Gastroesophageal sphincter (tissue), 4 donors: ENCODE measurements at places on chromosomes 7 and 10. TPM values are rescaled to one million over a fixed set of nuclear protein-coding genes. Genes with fewer than 3 reads are reported as not detected.

GRCh38 chr10:67802767-67803538 is 35.0 kb downstream of the DNAJC12 start:
- no peaks in the 10 kb centered on the region for H3K36me3 ChIP-seq
- H3K4me3 ChIP-seq: no peak overlapping the region
- H3K27ac ChIP-seq: no peak overlapping the region
- ATAC-seq: no peak

The NCF1 gene
- total RNA-seq: 1.9 TPM

GRCh38 chr7:75905785-75906604 is 9.0 kb upstream of the POR start:
- no peak overlapping the region for H3K4me3 ChIP-seq
- H3K4me1 ChIP-seq: peaks cover 16% of the 10 kb centered on the region
- ATAC-seq: peak; percentile 96
- H3K27me3 ChIP-seq: no peaks in the 10 kb centered on the region
- H3K36me3 ChIP-seq: no peaks in the 10 kb centered on the region

DNA sequence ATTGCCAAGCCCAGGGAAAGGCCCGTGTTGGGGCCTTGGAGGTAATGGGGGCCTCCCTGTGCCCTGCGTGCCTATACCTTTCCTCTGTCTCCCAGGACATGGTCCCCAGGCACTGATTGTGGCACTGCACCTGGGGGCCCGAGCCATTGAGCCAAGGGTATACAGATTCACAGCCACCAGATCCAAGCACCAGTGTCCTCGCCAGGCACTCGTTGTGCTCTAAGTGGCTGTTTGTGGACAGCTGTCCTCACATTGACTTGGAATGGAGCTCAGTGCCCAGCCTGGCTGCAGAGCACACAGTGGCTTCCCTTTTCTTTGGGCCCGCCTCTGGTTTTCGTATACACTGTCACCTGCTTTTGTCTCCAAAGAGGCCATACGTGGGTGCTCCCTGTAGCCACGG is 72.0 kb upstream of the BTBD16 start:
- no peak overlapping the region for H3K4me3 ChIP-seq
- H3K36me3 ChIP-seq: peaks cover 68% of the 10 kb centered on the region
- H3K4me1 ChIP-seq: no peaks in the 10 kb centered on the region

The MCU gene
- 17.6 TPM for total RNA-seq

- H3K4me1 ChIP-seq: no peaks in the 10 kb centered on the region
- peak overlapping the region; percentile 41 for H3K27ac ChIP-seq
- ATAC-seq: peak; percentile 93
- no peak overlapping the region for H3K4me3 ChIP-seq
Measured at GRCh38 chr7:21617916-21618390, 75.1 kb downstream of the DNAH11 start.

The UBE2D4 gene
- 23.8 TPM for total RNA-seq

DNA sequence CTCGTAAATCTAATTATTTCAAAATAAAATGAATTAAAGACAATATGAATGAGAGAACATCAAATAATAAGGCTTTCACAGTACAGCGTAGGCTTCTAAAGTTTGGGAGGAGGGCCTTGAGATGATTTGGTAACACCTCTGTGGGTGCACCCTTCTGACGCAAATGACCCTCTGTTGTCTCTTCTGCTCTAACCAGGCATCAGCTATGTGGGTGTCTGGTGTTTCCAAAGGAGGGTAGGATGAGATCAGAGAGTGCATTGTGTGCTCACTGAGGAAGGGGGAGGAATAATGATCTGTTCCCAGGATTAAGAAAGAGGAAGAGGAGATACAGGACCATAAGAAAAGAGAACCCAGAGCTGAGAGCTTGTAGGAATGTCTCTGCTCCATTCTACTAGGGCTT is 420.4 kb downstream of the SDK1 start:
- ATAC-seq: no peak
- H3K27ac ChIP-seq: no peak overlapping the region
- H3K36me3 ChIP-seq: no peaks in the 10 kb centered on the region
- no peak overlapping the region for H3K4me3 ChIP-seq
- H3K27me3 ChIP-seq: no peaks in the 10 kb centered on the region

DNA sequence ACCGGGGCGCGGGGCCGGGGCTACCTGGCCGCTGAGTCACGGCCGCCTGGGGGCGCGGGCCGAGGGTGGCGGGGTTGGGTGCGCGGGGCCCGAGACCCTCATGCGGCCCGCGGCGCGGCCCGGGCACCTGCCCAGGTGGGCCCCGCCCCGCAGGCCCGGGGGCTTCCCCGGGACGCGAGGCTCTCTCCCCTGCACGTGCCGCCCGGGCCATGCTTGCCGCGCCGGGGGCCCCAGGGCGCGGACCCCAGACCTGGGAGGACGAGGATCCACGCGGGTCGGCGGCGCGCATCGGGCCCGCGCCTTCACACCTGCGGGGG is 402 bp downstream of the MAFK start:
- no peak for ATAC-seq
- H3K27me3 ChIP-seq: peaks cover 18% of the 10 kb centered on the region
- peaks cover 52% of the 10 kb centered on the region for H3K4me1 ChIP-seq

DNA sequence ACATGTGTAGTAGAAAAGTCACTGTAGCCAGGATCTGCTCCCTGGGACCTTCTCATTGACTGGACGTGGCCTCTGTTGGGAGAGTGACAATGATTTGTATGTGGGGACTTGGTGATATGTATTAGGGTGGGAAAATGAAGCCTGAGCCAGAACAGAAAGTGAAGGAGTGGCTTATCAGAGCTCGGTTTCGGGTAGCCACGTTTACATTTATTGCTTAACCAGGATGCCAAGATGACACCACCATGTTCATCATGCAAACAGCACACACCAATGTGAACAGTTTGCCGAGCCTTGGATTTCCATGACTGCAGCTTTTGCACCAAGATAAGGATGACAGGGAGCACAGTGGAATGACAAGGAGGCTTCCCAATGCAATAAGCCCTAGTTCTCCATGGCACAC is 112.8 kb upstream of the STK17A start:
- H3K27ac ChIP-seq: no peak overlapping the region
- H3K27me3 ChIP-seq: no peaks in the 10 kb centered on the region
- H3K4me3 ChIP-seq: no peak overlapping the region
- H3K4me1 ChIP-seq: no peaks in the 10 kb centered on the region
- ATAC-seq: no peak

DNA sequence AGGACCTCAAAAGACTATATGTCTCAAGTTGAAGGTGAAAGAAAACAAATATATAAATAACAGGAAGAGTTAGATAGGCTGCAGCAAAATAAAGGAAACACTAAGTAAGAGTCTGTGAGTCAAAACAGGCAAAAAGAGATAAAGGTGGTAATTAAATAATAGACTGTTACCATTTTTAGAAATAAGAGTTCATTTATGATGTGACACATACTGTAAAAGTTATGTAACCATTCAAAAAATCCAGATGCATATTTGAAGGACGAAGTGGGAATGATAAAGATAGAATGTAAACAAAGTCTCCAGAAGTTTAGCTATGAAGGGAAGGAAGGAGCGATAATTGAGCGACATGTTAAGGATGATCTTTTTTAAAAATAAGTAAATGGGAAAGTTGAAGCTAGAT is 50.5 kb downstream of the HECTD2 start:
- ATAC-seq: no peak
- peaks cover 57% of the 10 kb centered on the region for H3K36me3 ChIP-seq
- H3K4me3 ChIP-seq: no peak overlapping the region
- no peaks in the 10 kb centered on the region for H3K27me3 ChIP-seq
- no peak overlapping the region for H3K27ac ChIP-seq
- no peaks in the 10 kb centered on the region for H3K4me1 ChIP-seq

- H3K4me1 ChIP-seq: no peaks in the 10 kb centered on the region
- H3K27ac ChIP-seq: no peak overlapping the region
- H3K4me3 ChIP-seq: no peak overlapping the region
- H3K27me3 ChIP-seq: no peaks in the 10 kb centered on the region
- no peaks in the 10 kb centered on the region for H3K36me3 ChIP-seq
- ATAC-seq: no peak
Measured at GRCh38 chr10:84375011-84375410, 46.6 kb downstream of the CCSER2 start.

- peak overlapping the region; percentile 94 for H3K27ac ChIP-seq
- no peak for ATAC-seq
- H3K4me3 ChIP-seq: peak overlapping the region; percentile 93
- no peaks in the 10 kb centered on the region for H3K27me3 ChIP-seq
- H3K36me3 ChIP-seq: no peaks in the 10 kb centered on the region
Measured at GRCh38 chr10:114172216-114172615, 1.8 kb downstream of the CCDC186 start.

DNA sequence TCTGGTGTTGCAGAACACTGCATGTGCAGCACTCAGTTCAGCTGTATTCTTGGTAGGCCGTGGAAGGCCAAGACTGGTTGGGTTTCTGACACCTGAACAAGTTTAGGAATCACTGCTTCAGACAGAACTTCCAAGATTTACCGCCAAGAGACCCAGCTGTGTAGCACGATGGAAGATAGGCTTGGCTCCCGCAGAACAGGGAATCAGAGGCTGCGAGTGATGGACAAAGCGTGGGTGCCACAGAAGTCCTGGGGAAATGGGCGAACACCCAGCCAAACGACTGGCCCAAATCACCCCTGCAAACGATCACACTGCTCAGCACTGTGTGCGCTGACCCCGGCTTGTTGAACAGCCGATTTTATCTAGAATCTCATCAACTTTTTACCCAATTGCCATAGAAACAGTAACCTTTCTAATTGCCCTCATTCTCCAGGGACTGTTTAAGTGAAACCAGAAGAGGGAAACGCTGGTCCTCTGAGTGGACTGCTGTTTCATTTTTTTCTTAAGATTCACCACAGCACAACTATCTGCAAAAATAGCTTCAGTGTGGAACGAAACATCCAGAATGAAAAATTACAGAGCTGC is 17.9 kb downstream of the ZFAND2A start:
- H3K27me3 ChIP-seq: no peaks in the 10 kb centered on the region
- H3K36me3 ChIP-seq: no peaks in the 10 kb centered on the region
- no peak for ATAC-seq
- H3K4me1 ChIP-seq: peaks cover 21% of the 10 kb centered on the region

The IL15RA gene
- total RNA-seq: 21.9 TPM

The NOC3L gene
- total RNA-seq: 31.0 TPM

The TAS2R5 gene
- 0.27 TPM for total RNA-seq

- no peaks in the 10 kb centered on the region for H3K4me1 ChIP-seq
- no peak for ATAC-seq
- no peak overlapping the region for H3K27ac ChIP-seq
Measured at GRCh38 chr7:113456533-113456932, 338.2 kb upstream of the SMIM30 start.

GRCh38 chr7:115782696-115783490 is 247.7 kb downstream of the TFEC start:
- H3K4me3 ChIP-seq: no peak overlapping the region
- H3K4me1 ChIP-seq: peaks cover 14% of the 10 kb centered on the region
- H3K27me3 ChIP-seq: no peaks in the 10 kb centered on the region
- no peaks in the 10 kb centered on the region for H3K36me3 ChIP-seq
- no peak for ATAC-seq

DNA sequence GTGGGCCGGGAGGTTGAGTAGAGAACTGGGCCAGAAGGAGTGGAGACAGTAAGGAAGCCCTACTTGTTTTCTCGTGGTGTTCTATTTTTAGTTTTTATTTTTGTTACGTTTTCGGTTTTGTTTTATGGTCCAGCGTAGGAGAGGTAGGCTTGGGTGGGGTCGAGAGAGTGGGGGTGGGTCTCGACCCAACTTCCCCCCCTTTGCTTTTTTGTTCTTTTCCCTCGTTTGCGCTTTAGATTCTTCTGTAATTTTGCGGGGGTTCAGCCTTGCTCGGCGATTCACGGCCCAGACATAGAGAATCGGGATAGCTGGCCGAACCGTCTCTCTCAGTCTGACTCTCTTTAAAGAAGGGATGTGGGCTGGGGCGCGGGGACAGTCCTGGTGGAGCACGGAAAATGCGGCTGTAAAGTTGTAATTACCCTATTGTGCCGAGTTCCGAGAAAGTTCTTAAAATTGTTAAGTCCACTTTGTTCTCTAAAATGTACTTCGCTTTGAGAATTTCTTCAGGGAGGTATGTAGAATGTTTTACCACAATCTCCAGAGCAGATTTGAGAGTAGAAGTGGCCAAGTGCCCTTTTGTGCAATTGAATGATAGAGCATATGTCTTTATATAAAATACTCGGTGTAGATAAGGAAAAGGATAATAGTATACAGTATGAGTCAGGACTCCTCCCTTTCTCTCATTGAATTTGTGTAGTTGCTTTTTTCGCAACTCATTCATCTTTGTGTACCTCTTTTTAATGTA is 816 bp downstream of the DMTF1 start:
- no peak for ATAC-seq
- no peaks in the 10 kb centered on the region for H3K27me3 ChIP-seq
- H3K4me3 ChIP-seq: peak overlapping the region; percentile 92
- H3K4me1 ChIP-seq: peaks cover 17% of the 10 kb centered on the region
- peak overlapping the region; percentile 96 for H3K27ac ChIP-seq

DNA sequence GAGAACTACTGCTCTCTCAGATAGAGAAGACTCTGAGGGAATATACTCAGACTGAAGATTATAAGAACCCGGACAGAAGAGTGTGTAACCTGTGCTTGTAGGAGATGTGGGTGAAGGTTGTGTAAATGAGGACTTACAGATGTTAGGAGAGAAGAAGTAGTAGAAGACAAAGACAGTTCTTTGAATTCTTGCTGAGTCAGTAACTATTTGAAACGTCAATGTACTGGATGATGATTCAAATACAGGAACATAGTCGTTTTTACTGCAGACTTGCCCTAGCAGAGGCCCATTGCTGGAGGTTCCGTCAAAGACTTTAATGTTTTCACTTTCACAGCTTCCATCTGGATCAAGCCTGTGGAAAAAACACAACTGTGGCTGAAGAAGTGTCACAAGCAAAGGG is 6.8 kb downstream of the CUZD1 start:
- no peak overlapping the region for H3K27ac ChIP-seq
- no peak overlapping the region for H3K4me3 ChIP-seq
- H3K36me3 ChIP-seq: peaks cover 45% of the 10 kb centered on the region

The TMEM176B gene
- total RNA-seq: 59.3 TPM

The VSTM4 gene
- 21.5 TPM for total RNA-seq

- H3K27ac ChIP-seq: no peak overlapping the region
- peaks cover 61% of the 10 kb centered on the region for H3K27me3 ChIP-seq
- ATAC-seq: peak; percentile 12
- H3K4me3 ChIP-seq: peak overlapping the region; percentile 1
Measured at GRCh38 chr7:128351296-128352152, 7.8 kb upstream of the RBM28 start.

GRCh38 chr7:139693651-139694388 is 84.0 kb downstream of the HIPK2 start:
- no peak overlapping the region for H3K27ac ChIP-seq
- no peak for ATAC-seq
- H3K27me3 ChIP-seq: no peaks in the 10 kb centered on the region
- H3K36me3 ChIP-seq: no peaks in the 10 kb centered on the region

GRCh38 chr10:122507616-122508015 is 46.3 kb downstream of the HTRA1 start:
- peaks cover 57% of the 10 kb centered on the region for H3K36me3 ChIP-seq
- H3K27me3 ChIP-seq: no peaks in the 10 kb centered on the region
- no peak overlapping the region for H3K27ac ChIP-seq

- H3K27me3 ChIP-seq: no peaks in the 10 kb centered on the region
- no peaks in the 10 kb centered on the region for H3K4me1 ChIP-seq
- H3K27ac ChIP-seq: no peak overlapping the region
- H3K36me3 ChIP-seq: no peaks in the 10 kb centered on the region
- H3K4me3 ChIP-seq: no peak overlapping the region
Measured at GRCh38 chr10:88293073-88293472, 290.0 kb downstream of the RNLS start.

The JAKMIP3 gene
- total RNA-seq: 1.9 TPM

The RNF148 gene
- total RNA-seq: 1.5 TPM

The STAG3 gene
- total RNA-seq: 0.47 TPM
